NCI-H1930 (cell line): ENCODE measurements at places on chromosomes 16 and 17.

- DNase-seq, result peak; percentile 99
Measured at GRCh38 chr17:63842540-63843386, at the start of gene SMARCD2. Gene SMARCD2 (minus strand): TSS chr17:63842685. CDS start chr17:63842674, 11 bp downstream.

- DNase-seq, result no peak
Measured at GRCh38 chr16:51607201-51607651, 456.2 kb upstream of the SALL1 start.

- no peak for DNase-seq
Measured at GRCh38 chr17:73465953-73466230, 154.1 kb upstream of the CDC42EP4 start.

DNA sequence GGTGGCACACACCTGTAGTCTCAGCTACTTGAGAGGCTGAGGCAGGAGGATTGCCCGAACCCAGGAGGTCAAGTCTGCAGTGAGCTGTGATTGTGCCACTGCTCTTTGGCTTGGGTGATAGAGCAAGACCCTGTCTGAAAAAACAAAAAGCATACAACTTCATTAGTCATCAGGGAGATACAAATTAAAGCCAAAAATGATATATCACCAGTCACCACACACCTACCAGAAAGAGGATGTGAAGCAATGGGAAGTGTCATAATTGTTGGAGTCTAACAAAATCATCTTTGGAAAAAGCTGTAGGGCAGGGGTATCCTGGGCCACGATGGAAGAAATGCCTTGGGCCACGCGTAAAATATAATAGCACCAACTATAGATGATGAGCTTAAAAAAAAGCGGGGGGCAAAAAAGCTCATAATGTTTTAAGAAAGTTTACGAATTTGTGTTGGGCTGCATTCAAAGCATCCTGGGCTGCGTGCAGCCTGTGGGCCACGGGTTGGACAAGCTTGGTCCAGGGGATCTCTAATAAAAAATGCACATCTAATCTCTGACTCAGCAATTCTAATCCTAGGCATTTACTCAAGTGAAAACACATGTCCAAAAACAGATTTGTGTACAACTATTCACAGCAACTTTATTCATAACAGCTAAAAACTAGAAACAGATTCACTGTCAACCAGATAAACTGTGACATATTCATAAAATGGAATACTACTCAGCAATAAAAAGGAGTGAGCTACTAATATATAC, 65.9 kb downstream of the HIC1 start:
- no peak for DNase-seq

- DNase-seq, result no peak
Measured at GRCh38 chr16:47777220-47777619, 316.1 kb downstream of the PHKB start.

DNA sequence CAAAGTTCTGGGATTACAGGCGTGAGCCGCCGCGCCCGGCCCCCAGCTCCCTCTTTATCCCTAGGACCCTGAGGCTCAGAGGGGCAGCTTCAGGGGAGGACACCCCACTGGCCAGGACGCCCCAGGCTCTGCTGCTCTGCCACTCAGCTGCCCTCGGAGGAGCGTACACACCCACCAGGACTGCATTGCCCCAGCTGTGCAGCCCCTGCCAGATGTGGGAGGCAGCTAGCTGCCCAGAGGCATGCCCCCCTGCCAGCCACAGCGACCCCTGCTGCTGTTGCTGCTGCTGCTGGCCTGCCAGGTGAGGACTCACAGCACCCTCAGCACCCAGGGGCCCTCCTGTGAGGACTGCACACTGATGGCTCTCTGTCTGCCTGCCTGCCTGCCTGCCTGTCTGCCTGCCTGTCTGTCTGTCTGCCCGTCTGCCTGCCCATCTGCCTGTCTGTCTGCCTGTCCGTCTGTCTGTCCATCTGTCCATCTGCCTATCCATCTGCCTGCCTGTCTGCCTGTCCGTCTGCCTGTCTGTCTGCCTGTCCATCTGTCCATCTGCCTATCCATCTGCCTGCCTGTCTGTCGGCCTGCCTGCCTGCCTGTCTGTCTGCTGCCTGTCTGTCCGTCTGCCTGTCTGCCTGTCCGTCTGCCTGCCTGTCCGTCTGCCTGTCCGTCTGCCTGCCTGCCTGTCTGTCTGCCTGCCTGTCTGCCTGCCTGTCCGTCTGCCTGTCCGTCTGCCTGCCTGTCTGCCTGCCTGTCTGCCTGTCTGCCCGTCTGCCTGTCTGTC, 5.0 kb downstream of the GCGR start:
- no peak for DNase-seq

DNA sequence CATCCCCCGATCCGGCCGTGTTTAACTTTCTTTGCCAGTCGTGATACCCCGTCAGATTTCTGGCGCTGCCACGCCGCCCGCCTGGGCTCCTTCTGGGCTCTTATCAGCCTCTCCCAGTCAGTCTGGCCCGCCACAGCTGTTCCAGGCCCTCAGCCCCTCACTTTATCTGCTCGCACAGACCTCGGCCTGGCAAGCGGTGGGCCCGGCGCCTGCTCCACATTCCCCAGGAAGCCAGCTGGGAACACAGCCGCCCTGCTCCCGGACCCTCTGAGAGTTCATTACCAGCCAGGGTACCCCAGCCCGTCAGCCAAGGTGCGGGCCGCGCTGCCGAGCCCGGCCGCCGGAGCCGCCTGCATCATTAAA, 157.5 kb downstream of the ZNF423 start:
- no peak for DNase-seq
